AG10803 (cell line): ENCODE measurements at places on chromosomes 16 and 17.

DNA sequence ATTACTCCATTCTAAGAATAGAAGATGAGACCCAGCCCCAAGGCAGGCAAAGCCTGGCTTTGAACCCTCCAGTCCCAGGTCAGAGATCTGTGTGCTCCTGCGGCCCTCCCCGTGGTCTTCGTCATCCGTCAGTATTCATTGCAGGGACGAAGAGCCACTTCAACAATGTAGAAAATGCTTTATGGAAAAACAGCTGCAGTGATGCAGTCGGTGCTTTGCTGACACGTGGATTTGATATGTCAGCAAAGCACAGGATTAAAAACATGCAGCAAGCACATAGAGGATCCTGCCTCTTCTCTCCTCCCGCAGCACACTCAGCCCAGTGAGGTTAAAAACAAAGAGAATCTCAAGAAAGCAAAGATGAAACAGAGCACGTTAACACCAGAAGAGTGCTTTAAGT, 117.1 kb upstream of the AXIN2 start:
- DNase-seq: peak; percentile 48

DNA sequence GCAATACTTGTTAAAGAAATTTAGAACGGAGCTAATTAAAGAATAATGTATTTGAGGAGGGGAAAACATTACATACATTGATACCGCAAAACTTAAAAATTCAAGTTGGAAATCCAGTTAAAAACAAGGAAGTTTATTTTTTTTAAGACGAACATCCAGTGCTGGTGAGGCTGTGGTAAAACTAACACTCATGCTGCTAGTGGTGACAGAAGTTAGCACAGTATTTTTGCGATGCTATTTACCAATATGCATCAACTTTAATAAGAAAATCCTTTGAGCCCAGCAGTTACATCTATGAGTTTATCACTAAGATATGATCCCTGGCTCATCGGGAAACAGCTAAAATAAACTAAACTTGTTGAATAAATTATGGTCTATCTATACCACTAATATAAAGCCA, 31.7 kb downstream of the GSPT1 start:
- DNase-seq: no peak

GRCh38 chr16:72963533-72964315, 84.2 kb downstream of the ZFHX3 start:
- DNase-seq: peak; percentile 22

GRCh38 chr16:59192551-59193199, 458.6 kb upstream of the GOT2 start:
- peak; percentile 6 for DNase-seq

- peak; percentile 37 for DNase-seq
Observed at GRCh38 chr16:995087-995486, 13.5 kb downstream of the SOX8 start.

- DNase-seq: no peak
Observed at GRCh38 chr16:57196753-57197152, 10.6 kb downstream of the RSPRY1 start.

GRCh38 chr17:58339755-58340404, 11.3 kb upstream of the TSPOAP1 start:
- no peak for DNase-seq

GRCh38 chr16:3841729-3842508, 38.6 kb downstream of the CREBBP start:
- DNase-seq: no peak

DNA sequence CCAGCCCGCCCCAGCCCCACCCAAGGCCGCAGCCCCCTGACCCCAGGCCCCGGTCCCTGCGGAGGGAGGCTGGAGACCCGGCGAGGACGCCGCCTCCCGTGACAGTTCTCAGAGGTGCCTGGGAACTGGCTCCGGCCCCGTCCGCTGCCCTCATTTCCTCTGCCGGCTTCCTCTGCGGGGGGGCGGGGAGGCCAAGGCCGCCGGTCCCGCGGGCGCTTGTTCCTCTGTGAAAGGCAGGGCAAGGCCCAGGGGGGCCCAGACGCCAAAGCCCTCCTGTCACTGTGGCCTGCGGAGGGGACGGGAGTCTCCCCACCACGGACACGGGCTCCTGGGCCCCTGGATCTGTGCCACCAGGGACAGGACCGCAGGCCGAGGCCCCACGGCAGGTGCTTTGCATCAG, 5.0 kb upstream of the PVALEF start:
- no peak for DNase-seq

DNA sequence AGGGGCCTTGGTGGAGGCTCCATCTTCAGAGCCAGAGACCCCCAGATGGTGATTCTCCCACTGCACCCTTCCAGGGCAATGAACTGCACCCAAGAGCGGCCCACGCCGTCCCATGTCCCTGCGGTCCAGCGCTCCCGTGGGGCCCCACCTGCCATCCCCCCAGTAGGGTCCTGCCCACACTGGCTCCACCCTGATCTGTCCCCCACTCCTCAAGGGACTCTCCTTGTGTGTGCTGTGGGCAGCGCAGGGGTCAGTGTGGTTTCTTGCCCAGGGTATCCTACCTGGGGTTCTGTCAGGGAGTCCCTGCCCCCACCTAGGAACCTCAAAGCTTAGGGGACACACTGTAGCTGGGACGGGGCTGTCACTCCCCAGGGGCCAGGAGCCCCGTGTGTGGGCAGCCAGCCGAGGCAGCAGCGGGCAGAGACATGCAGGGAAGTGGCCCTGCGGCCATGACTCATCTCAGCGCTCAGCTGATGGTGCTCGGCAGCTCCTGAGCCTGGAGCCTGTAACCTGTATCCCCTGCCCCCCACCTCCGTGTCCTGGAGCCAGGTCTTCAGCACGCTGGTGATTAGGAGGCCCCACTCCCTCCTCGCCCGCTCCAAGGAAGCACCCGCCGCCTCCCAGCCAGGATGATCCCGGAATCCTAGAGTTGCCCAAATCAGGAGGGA, 35.7 kb upstream of the SSTR5 start:
- DNase-seq: peak; percentile 26

DNA sequence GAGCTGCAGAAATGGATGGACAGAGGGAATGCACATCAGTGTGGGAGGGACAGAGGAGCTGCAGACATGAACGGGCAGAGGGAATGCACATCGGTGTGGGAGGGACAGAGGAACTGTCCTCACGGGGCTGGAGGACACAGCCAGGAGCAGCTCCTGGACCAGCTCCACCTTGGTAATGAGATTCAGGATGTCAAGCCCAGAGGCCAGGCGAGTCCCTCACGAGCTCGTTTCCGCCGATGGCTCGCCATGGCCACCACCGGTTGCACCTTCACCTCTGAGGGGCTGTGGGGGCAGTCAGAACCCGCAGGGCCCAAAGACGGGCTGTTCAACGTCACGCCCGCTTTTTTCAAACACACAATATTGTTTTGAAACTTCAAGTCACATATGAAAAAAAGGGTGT, 56.2 kb downstream of the RPH3AL start:
- DNase-seq: no peak

GRCh38 chr16:15981382-15981781, 32.0 kb downstream of the ABCC1 start:
- DNase-seq: no peak

DNA sequence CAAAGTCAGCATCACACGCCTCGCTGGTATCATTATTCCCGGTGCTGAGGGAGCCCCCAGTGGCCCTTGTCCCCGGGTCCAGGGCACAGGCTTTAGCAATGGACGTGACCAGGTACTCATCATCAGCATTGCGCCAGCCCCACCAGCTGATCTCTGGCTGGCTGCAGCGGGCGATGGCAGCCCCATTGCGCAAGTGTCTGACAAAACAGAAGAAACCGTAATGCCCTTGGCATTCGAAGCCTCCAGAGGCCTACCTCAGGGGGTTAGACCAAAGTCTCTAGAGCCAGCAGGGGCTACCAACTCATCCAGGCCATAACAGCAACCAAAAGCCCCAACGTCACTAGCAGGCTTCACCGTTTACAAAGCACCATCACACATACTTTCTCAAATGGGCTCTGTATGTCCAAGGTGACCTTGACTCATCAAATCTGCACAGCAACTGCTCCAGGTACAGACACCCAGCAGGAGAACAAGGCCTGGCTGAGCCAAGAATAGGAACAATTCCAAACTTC, 7.3 kb downstream of the MTMR4 start:
- DNase-seq: peak; percentile 16
